Mammary epithelial cell (primary cell): ENCODE measurements at places on chromosomes 1 and 21. TPM values are rescaled to one million over a fixed set of nuclear protein-coding genes. Genes with fewer than 3 reads are reported as not detected.
A peak's percentile ranks its signal among the peaks of the same experiment; 100 is the strongest.

Gene GSTM2
- total RNA-seq, result 6.7 TPM

Gene NBPF14
- total RNA-seq, result 35.8 TPM

Gene CLDN17
- not detected in 2 replicates for total RNA-seq

DNA sequence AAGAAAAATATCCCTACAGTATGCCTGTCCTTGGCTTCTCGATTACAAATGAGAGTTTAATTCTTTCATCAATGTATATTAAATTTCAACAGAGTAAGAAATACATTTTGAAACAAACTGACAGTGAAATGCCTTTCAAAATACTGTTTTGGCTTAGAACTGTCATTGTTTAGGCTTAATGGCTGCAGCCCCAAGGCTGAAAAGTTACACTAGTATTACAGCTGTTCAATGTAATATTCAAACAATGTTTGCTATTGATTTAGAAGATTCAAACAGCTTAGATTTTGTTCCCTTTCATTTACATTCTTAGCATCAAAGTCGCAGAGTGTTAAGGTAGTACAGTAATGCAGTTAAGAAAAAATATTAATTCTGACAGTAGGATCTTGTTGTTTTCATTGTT lies 882.9 kb upstream of the ADGRL2 start:
- DNase-seq, result no peak

- DNase-seq, result peak; percentile 60
These were observed at the start of gene CNIH3 for GRCh38 chr1:224615861-224616755. CNIH3 (plus strand) TSS chr1:224616317; CDS start chr1:224617175, 858 bp downstream.

- DNase-seq, result peak; percentile 96
These were observed 46.4 kb downstream of the ELF3 start for GRCh38 chr1:202056644-202057334.

- DNase-seq, result no peak
These were observed 37.0 kb downstream of the RSPH1 start for GRCh38 chr21:42459082-42459460.

GRCh38 chr1:8800416-8800815 lies 17.0 kb downstream of the RERE start:
- DNase-seq, result no peak

DNA sequence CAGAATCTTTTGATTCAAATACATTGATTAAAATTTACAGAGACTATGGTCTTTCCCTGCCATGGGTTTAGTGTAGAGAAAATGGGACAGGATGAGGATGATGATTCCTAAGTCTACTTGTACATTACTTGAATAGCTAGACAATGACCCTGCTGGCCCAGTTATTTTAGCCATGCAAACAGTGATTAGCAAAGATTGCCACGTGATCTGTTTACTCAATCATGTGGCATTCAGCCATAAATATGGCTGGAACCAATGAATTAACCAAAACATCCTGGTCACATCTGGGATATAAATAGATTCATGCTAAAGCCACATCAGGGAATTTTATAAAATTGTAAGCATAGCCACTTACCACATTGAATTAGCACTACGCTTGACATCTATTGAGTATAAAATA lies 167.3 kb downstream of the PBX1 start:
- peak; percentile 11 for DNase-seq

DNA sequence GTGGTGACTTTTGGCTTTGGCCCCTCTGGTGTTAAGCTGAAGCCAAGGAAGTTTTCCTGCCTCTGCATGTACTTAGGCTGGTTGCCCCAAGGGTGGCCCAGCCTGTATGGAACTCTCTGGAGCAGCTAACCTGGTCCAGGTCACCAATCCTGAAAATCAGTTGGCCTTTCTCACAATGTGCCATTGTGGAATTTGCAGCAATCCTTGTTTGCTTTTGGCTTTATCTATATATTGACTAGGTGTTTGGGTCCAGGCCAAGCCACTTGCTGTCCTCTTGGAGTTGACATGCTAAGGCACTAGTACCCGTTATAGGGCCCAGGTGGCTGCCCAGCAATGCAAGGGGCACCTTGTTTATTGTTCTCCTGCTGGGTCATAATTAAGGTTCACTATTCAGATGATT lies 124.6 kb downstream of the CAMTA1 start:
- DNase-seq, result no peak
